ENCODE measurements at places on chromosomes 6 and 20.

DNA sequence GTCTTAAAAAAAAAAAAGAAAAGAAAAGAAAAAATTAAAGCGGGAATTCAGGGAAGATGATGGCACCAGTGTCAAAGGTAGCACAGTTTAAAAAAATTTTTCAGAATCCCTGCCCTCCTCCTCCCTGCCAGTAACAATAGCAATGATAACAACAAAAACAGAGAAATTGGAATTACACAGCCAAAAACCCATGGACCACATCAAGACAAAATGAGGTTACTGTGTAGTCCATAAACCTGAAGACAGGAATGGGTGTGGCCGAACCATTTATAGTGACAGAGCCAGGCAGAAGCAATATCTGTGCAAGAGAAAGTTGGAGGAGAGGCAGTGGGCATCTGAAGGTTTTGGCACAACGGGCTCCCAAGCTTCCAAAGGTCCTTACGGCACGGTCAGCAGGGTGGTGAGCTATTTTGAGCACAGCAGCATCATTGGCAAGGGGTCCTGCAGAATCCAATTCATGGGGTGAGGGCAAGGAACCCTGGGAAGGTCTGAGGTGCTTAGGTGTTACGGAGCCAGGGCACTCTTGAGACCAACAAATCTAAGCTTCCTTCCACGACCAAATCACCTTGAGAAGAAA lies 202.3 kb downstream of the GMPR start:
- DNase-seq: no peak

DNA sequence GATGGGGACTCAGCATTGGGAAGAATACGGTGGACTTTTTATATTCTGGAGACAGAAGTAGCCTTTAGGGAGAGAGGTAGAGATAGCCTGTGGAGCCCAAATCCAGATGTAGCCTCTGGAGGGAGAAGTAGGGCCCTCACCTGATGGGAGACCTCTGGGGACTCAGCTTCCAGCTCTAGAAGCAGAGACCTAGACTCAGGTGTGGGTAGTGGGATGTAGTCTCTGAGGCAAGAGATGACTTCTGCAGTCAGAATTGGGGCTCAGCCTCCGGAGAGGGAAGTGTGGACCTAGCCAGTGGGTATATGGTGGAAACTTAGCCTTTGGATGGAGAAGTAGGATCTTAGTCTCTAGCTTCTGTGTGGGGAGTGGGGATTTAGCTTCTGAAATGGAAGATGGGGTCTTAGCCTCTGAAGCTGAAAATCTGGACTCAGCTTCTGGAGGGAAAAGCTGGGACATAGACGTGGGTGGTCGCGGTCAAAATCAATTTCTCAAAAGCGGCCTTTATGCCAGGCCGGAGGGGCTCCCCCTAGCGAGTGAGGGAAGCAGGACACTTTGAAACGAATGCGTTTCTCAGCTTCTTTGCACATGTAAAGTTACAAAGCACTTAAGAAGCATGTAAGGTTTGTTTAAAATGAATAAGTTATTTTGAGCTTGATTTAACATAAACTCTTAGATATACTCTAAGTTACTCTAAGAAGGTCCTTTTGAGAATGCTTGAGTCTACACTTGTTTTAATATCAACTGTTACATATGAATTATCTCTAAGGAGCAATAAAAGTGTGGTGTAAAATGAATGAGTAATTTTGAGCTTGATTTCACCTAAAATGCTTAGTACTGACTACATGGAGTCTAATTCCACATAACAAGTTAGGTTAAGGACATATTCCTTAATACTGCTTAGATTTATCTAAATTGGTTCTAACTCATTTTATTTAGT lies 12.9 kb upstream of the ZNF343 start:
- DNase-seq: no peak

DNA sequence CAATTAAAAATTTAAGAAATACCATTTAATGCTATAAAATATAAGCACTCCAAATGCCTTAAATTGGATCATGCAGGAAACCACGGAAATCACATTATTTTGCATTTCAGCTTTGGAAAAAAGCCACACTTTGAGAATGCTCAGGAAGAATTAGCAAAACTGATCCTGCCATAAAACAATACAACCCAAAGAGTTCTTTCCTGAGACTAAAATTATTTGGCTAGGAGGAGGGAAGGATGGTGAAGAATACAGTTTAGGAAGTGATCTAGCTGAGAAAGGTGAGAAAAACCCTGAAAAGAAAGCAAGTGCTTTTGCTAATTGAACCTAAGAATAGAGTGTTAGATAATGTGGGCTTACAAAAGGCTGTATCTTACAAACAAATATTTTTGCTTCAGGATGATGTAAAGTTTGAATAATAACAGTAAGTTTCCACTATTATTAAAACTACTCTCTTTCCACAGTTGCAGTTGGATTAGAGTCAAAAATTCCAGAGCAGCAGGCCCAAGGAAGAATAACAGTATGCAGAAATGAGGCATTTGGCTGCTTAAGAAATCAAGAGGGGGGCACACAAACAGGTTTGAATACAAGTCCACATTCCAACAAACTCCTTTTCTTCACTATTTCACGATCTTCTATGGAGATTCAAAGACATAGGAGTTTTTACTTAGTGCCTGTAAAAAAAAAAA lies 565.4 kb downstream of the RFPL4B start:
- DNase-seq: no peak

DNA sequence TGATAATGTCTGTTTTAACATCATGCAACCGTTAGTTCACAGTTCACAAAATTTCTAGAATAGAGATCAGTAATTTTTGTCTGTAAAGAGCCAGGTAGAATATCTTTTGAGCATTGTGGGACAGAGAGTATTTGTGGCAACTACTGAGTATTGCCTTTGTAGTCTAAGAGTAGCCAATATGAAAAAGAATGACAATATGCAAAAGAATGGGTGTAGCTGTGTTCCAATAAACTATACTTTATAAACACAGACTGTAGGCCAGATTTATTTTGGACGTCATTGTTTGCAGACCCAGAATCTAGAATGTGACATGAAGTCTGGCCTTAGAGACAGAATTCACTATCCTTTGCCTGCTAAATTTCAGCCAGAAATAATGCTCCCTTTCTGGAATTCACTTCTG lies 694.1 kb upstream of the MMS22L start:
- DNase-seq: no peak

DNA sequence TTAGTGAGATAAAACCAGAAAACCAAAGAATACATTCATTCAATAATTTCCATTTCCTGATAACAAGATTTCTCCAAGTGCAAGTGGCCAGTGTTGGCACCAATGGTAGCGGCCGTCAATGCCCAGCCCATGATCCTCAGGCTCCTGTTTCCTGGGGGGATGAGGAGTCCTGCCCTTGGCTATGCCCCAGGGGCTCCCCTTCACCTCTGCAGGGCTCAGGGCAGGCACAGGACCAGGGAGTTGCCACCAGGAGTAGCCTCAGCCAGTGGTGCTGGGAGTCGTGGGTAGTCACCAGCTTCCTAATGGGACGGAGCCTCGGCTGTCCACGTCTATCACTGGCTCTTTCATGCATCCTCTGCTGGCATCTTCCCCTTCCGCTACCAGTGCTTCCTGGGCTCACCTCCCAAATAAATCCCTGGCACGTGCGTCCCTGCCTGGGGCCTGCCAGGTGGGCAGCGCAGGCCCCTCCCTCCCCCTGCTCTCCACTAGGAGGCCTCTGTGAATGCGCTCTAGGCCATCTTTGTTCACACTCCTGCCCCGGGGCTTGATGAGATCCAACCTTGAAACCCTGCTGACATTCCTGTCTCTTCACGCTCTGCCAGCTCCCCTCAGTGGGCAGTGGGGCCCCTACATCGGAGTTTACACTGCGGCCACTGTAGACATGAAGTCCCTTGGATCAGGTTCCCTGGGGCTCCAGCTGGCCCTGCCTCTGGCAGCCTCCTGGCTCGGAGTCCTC lies 215.7 kb downstream of the SYNDIG1 start:
- no peak for DNase-seq

DNA sequence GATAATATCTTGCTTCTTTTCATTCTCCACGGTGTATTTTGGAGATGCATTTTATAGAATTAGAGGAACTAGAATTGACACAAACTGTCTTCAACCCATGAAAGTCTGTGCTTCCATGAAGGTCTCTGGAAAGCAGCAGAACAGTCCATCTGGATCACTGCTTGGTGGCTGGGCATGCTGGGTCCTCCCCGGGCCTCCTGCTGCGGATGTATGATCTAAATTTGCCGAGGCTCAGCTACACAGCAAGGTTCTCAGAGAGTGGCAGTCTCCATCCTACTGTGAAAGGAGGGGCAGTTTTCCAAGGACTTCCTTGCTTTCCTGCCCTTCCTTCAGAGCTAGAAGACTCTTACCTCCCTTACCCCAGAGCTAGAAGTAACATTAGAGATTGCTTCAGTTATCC lies 15.1 kb downstream of the PKIG start:
- DNase-seq: no peak

DNA sequence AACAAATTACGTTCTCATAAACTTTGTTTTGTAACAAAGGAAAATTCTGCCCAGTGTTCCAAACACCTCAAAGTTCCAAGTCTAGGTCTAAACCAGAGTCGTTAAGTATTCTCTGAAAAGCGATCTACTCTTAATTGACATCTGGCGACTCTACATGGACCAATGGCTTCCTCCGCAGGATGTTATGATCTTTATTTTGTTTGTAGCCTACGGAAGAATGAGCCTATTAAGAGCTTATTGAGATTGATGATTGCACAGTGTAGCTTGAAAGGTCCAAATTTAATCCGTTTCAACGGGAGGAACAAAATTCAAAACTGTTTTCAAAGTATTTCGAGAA lies 61.1 kb downstream of the FAM217A start:
- DNase-seq: no peak

DNA sequence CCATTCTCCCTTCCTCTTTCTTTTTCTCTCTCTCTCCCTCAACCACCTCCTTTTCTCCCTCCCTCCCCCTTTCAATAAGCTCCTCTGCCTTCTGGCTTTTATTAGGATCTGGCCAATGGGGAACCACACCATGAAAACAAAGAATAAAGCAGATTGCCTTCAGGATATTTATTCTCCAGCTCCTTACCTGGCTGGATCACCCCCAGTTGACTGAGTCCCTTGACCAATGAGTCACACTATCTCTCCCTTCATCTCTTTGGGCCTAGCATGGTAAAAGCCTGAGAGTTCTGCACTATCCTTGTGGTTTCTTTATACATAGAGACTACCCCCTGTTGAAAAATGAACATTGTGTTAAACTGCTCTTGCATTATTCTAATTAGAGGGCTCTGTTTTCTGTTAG lies 476.8 kb downstream of the EPHA7 start:
- no peak for DNase-seq

- DNase-seq: no peak
Measured at GRCh38 chr20:24773168-24773567, 175.9 kb upstream of the CST7 start.

DNA sequence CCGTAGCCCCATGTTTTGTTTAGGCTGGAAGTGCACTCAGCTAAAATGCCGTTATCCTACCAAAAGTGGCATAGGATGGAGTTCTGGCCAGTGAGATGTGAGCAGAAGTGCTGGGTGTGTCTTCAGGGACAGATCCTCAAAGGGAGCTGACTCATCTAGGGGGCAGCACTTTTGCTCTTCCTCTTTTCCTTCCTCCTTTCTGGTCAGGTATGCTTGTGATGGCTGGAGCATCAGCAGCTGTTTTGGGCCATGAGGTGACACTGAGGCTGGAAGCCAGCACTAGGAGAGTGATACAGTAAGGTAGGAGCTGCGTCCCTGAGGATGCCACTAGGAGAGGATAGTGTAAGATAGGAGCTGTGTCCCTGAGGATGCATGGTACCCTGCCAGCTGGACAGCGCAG lies 4.6 kb upstream of the OSBPL2 start:
- DNase-seq: no peak

GRCh38 chr6:44192428-44193041 lies 24.2 kb upstream of the MYMX start:
- DNase-seq: no peak

DNA sequence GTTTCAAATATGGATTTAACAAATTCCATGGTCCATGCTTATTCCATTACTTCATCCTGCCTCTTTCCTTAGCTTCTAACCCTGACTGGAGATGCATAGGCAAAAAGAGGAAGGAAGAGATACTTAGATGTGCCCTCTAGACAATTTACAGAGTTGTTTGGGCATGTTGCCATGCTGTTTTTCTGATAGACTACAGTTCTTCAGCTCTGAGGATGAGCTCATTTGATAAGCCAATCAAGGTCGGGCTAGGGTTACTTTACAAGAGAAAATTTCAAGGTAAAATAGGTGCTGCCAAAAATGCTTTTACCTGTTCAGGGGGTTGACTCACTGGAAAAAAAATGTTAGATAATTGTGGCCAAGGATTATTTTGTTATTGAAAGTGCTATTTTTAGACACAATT lies 5.9 kb downstream of the HCRTR2 start:
- no peak for DNase-seq
